NB4 (cell line): ENCODE measurements at places on chromosomes 16 and 17.

GRCh38 chr16:66933776-66934137 lies 445 bp downstream of the CIAO2B start:
- DNase-seq = no peak

DNA sequence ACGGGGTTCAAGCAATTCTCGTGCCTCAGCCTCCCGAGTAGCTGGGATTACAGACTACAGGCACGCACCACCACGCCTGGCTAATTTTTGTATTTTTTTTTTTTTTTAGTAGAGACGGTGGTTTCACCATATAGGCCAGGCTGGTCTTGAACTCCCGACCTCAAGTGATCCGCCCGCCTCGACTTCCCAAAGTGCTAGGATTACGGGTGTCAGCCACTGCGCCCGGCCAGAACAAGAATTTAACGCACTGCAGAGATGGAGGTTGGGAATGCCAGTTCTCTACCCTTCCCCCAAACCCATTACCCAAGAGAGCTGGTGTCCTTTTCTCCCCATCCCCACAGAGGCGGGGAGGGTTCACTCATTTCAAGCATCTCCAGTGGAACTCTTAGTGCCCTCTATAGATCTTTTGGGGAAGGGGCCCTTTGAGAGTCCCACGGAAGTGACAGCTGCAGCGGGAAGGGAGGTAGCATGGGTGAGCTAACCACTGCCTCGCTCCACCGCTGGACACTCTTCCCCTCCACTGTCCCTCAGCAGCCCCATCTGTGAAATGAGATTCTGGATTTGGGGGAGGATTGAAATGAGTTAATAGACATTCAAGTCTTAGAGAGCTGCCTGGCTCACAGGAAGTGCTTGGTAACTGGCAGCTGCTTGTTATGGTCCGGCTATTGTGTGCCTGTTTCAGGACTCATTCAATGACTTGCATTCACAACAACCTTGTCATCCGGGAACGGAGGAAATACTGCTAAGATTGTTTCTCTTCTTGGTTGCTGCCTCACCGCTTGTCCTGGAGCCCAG lies 3.5 kb upstream of the UBALD2 start:
- DNase-seq = no peak

- DNase-seq = no peak
Measured at GRCh38 chr16:17351441-17352035, 119.2 kb downstream of the XYLT1 start.

- DNase-seq = no peak
Measured at GRCh38 chr16:1010815-1011214, 29.2 kb downstream of the SOX8 start.

GRCh38 chr17:47605011-47605410 lies 44.7 kb upstream of the KPNB1 start:
- no peak for DNase-seq

GRCh38 chr17:19311016-19311415 lies 51.5 kb downstream of the B9D1 start:
- no peak for DNase-seq

DNA sequence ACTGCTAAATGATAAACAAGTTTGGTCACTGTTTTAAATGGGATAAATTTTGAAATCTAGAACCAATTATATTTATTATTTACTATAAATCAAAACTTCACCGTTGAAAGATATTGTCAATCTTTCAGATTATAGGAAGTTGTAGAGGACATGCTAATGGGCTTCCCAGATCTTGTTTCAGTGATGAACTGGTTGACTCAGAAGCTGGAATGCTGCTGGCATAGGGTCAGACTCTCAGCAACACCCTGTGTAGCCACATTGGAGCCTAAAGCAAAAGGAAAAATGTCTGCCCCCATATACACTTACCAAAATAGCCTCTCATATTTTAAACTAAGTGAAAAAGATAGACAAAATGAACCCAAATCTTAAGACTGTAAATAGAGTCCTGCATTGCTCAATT lies 916.9 kb upstream of the SOX9 start:
- DNase-seq = no peak

- no peak for DNase-seq
Measured at GRCh38 chr17:27856676-27857432, 36.3 kb downstream of the LYRM9 start.

GRCh38 chr16:62700426-62701294 lies 664.4 kb upstream of the CDH8 start:
- no peak for DNase-seq

GRCh38 chr16:71337631-71338030 lies 20.9 kb upstream of the CALB2 start:
- DNase-seq = no peak

GRCh38 chr17:13727441-13728171 lies 125.9 kb upstream of the HS3ST3A1 start:
- DNase-seq = peak; percentile 67

DNA sequence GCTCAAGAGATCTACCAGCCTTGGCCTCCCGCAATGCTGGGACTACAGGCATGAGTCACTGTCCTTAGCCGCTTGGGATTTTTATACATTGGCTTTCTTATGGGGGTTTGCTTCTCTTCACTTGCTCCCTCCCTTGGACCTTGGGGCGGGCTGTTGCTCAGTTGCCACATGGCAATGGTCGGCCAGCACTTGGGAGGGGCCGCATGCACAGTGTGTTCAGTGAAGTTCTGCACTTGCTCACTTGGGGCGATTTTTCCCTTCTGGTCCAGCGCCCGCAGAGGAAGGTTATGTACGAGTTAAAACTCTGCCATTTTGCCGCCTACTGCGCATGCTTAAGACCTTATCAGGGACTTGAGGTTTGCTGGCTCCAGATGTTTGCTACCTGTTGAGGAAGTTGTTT lies 1367.6 kb upstream of the CDH8 start:
- DNase-seq = no peak

GRCh38 chr16:54512467-54512995 lies 225.9 kb upstream of the IRX3 start:
- no peak for DNase-seq

- no peak for DNase-seq
Measured at GRCh38 chr16:21338537-21339268, 60.6 kb upstream of the CRYM start.

DNA sequence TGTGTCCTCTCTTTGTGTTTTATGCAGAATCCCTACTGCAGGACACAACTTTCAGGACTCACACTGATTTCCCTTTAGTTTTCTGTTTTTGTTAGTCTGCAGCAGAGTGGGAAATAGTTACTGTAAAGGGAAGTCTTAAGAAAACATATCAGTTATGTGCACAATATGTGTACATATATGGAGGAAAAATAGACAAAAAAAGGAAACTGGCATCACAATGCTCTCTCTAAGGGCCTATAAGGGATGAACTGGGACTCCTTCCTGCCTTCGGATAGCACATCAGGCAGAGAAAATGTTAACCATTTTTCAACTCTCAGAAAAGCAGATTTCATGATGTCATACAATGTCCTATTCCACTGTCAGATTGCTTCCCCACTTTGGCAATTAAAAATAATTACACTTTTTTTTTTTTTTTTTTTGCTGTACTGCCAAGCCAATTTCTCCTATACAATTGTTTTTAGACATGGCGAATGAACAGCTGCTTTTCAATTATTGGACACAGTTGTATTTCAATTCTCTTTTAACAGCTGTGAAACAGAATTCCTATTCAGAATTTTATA lies 112.5 kb upstream of the KCNJ16 start:
- DNase-seq = no peak

GRCh38 chr16:1196494-1196893 lies 28.6 kb downstream of the TPSG1 start:
- DNase-seq = no peak

DNA sequence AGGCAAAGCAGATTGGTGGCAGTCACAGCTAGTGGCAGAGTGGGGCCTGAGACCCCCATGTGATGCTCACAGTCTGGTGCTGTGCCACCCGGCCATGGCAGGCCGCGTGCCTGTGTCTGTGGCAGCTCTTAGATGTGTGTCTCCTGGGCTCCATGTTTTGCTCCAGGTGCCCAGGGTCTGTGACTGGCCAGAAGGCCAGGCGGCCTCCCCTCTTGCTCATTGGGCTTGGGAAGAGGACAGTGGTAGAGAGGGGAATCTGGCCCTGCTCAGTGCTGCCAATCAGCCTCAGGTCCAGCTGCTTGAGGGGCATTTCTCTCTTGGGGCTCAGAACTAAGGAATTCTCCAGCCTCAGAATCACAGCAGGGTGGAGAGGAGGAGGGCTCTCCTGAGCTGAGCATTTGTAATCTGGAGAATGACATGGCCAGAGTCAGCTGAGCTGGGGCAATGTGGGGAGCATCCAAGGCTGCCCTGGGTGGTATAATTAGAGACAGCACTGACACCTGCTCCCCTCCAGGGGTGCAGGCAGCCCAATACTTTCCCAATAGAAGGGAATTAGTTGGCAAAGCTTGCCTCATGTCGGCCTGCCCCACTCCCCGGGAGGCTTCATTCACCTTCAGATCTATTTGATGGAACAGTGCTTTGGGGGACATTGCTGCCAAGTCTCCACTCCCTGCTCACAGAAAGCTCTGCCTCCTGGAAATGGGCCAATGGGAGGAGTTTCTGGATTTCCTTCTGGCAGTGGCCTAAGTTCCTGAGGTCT lies 2.7 kb upstream of the LASP1NB start:
- DNase-seq = no peak

GRCh38 chr16:56102183-56102686 lies 89.1 kb upstream of the GNAO1 start:
- no peak for DNase-seq

DNA sequence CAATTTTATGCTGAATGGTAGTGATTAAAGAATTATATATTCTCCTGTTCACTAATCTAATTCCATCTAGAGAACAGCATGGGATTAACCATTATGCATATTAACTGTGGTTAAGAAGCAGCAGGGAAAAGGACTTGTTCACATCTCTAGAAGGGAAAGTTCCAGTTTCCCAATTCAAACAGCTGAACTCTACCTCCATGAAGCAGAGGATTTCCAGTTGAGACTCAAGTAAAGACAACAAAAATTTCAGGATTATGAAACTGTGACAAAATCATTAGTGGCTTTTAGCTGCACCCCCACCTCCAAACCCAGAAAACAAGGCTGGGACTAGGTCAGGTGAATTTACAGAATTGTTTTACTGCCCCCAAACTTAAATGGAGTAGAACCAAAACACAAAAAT lies 73.6 kb downstream of the USP32 start:
- no peak for DNase-seq

GRCh38 chr16:24217461-24217860 lies 38.7 kb upstream of the CACNG3 start:
- DNase-seq = no peak

GRCh38 chr17:74715144-74715543 lies 2.4 kb upstream of the CD300LF start:
- DNase-seq = peak; percentile 18

DNA sequence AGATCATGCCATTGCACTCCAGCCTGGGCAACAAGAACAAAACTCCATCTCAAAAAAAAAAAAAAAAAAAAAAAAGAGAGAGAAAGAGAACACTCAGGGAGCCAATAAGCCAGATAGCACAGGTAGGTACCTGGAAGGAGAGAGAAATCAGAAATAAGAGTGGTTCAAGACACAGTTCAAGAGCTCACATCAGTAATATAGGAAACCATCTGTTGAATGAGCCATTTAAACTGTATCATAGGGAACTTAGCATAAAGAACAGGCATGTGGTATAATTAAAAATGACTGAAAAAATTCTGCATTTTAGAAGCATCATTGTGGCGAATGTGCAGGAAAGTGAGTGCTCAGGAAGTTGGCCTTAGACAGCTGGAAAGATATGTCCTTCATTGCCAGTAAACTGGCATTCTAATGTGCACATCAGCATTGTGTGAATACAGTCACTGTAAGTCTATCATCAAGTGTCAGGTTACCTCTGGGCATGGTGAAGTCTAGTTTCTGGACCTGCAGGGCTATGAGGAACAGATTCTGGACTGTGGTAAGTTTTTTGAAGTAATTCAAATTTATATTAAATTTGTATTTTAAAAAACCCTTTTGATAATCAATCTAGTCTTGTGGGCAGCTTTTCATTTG lies 20.4 kb downstream of the KRT12 start:
- no peak for DNase-seq

- DNase-seq = no peak
Measured at GRCh38 chr16:695355-696089, 5.3 kb upstream of the WDR24 start.

GRCh38 chr17:14302091-14302430 lies 1.2 kb downstream of the HS3ST3B1 start:
- peak; percentile 69 for DNase-seq

- DNase-seq = peak; percentile 55
Measured at GRCh38 chr17:75260641-75261335, 618 bp downstream of the GGA3 start.

GRCh38 chr16:52293204-52293603 lies 253.7 kb downstream of the TOX3 start:
- no peak for DNase-seq

DNA sequence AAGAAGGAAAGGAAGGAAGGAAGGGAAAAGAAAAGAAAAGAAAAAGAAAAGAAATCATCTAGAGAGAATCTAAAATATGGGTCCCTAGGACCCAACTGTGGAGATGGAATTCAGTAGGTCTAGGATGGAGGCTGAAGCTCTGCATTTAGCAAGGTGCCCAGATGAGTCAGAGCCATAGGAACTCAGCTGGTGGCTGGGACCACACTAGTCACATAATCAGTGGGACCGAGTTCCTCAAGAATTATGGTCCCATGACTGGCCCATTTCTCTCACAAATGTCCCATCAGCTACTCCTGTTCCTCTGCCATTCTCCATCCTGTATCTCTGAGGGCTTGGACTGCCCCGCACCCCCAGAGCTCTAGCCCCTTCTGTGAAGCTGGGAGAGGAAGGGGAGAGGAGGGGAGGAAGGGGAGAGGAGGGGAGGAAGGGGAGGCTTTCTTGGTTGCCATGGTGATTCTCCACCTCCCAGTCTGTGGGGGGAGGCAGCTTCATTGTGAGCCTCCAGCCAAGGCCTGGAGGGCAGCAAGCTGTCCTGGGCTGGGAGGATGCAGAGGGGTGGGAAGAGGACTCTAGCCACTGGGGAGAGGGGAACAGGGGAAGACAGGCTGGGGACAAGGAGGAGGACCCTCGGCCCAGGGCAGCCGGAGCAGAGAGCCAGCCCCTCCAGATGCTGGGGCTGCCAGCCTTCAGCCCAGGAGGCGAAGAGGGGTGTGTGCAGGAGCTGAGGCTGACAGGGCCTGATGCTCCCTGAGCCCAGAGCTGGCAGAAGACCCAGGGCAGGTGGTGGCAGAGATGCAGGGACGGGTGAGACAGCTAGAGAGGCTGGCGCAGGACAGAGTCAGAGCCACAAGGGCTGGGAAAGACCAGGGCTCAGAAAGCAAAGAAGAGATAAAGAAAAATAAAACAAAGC lies 37.8 kb upstream of the LHX1 start:
- no peak for DNase-seq

GRCh38 chr17:82687871-82688270 lies 10.6 kb downstream of the RAB40B start:
- DNase-seq = no peak
